DMS 273 treated with DMSO at 0.1 percent for 48 hours (cell line): ENCODE measurements at places on chromosomes 11 and 22.

DNA sequence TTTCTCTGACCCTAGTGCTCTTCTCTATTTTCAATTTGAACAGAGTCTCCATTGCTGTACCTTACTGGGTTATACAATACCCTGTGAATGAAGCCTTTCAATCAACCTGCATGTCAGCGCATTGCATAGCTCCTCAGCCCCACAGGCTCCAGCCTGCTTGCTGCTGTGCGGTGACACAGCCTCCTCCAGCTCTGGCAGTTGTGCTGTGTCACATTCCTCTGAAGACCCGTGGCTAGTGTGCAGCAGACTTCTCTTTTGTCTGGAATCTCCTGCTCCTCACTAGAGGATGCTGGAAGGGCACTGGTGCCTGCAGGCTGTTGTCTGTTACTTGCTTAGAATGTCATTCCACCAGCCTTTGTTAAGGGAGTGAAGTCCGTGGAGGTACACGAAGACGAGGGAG is 390.1 kb upstream of the B3GAT1 start:
- no peak for DNase-seq

DNA sequence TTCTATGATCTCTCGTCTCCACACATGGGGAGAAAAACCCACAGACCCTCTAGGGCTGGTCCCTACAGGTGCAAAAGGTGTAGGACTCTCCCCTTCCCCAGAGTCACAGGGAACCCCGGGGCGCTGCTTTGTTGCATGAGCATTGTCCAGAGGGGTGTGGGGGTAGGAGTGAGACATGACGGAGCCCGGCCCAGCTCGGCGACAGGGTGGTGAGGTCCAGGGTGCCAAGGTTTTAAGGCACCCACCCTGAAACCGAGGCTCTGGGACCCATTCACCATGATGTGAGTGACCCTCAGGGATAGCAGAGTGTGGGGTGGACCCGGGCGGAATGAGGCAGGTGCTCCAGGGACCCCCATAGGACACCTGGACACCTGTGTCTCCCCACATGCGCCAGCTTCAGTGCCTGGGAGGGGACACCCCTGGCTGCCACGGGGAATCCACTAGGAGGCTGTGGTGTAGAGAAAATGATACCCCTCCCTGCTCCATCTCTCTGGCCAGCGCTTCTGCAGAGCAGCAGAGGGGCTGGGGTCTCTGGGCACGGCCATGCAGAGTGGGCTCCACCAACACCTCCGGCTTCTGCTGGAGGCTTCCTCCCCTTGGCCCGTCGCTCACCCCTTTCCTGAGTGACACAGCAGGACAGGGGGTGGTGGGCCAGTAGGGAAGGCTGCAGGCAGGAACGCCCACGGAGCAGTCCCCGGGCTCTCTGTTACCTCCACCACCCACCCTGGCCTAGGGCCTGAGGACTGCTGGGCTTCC is 15.2 kb downstream of the KRTAP5-5 start:
- no peak for DNase-seq

GRCh38 chr11:69352715-69353319 is 58.9 kb downstream of the MYEOV start:
- peak; percentile 42 for DNase-seq

GRCh38 chr11:18720091-18720807 is 5.7 kb downstream of the IGSF22 start:
- no peak for DNase-seq

DNA sequence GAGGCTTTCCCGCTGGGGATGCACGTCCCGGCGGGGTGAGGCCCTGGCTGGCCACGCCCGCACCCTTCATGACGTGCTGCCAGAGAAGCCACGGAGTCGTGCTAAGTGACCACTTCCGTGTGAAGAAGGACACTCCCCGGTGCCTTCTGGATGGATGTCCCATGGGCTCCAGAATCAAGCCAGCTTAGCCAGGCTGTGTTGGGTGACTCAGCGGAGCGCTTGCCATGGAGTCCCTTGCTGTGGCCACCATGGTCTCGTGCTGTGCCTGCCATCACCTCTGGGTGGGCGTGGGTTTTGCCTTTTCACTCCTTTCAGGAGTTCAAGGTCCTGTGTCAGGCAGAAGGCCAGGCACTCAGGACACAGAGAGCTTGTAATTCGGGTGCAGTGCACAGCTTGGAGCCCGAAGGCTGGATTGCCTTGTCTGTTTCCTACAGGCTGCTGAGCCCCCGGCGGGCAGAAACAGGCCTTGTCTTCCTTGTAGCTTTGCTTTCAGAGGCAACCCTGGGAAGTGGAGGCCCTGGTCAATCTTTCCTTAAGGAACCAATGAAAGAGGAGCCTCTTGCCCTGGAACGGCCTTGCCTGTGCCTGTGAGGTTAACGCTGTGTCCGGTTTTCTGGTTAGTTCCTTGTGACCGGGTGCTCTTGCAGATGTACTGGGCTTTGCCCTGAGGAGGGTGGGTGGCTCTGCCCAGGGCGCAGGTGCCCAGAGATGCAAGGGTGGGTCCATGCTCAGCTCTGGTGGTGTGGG is 268.6 kb downstream of the TBC1D22A start:
- DNase-seq = no peak

GRCh38 chr22:19356708-19357269 is 65.3 kb upstream of the CLTCL1 start:
- no peak for DNase-seq

DNA sequence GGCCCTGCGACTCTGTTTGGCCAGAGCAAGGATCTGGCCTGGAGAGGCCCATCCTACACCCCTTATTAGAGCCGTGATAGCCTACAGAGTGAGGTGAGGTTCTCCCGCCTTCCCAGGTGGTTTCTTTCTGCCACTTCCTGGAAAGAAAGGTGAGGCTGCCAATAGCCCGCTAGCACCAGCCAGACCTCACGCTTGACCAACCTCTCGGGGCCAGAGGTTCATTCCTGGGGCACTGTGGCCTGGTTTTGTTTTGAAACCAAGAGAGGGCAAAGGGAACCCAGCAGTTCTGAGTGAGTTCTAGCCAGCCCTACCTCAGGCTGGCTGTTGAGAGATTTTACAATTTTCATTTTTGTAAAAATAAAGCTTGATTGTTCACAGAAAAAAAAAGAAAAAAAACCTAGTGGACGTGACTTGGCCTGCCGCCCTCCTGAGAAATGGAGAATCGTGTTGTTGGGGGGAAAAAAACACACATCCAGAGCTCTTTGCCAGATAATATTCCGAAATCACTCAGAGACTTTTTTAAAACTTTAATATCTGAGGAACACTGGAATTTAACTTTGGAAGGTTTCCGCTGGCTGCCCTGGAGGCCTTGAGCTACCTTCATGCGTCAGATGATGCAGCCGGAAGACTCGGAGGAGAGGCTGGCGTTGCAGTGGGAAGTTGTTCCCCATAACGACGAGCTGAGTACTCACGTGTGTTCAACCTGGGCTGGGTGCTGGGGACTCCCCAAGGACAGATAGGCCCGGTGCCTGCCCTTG is 84.5 kb downstream of the BCR start:
- no peak for DNase-seq

DNA sequence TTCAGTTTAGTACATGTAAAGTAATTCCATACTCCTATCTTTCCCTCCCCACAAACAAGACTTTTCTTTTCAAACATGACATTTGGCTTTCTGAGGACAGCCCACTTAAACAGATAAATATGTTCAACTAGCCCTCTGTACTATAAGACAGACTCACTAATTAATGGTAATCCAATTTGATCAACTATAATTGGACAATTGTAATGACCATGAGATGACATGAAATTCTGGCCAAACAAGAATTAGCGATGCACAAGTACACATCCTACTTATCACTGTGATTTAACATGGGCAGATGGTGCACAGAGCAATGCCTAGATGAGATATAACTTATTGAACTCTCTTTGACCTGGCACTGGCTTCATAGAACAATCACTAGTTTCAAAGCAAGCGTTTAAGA is 1033.7 kb upstream of the CCDC90B start:
- no peak for DNase-seq

DNA sequence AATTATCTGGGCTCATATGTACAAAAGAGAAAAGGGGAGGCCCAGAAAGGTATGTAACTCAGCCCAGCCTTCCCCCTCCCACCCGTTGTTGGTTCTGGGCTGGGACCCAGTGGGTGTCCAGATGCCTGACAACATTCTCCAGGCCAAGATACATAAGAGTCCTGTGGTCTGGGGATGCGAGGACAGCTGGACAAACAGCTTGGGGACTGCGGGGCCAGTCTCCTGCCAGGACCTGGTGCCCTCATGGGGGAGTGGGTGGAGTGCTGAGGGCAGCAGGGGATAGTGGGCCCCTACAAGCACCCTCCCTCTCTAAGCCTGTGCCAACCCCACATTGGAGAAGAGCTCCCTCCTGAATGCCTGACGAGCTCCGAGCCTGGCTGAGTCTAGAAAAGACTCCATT is 3.5 kb upstream of the SLC22A6 start:
- DNase-seq = no peak

GRCh38 chr22:33828302-33828701 is 92.0 kb downstream of the LARGE1 start:
- DNase-seq = no peak

- DNase-seq = no peak
Measured at GRCh38 chr11:58922479-58922878, 16.8 kb upstream of the GLYATL1 start.

DNA sequence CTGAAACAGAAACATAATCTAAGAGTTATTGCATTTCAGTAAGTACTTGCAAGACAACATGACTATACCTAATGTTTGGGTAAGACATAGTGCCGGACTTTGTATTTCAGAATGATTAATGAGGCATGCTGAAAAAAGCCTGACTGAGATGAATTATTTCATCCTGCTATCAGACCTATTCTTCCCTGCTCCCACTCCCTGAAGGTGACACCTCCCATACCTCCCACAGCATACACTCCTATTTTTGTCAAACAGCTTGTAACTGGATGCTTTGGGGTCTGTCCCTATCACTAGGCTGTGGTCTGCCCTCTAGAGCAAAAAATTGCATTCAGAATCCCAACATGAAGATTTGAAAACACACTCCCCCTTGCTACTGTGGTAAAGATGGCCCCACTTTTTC is 10.9 kb upstream of the SCN3B start:
- DNase-seq = no peak
